ENCODE measurements at places on chromosomes 11 and 22.

GRCh38 chr22:38122616-38123015, 12.1 kb upstream of the BAIAP2L2 start:
- DNase-seq: no peak

DNA sequence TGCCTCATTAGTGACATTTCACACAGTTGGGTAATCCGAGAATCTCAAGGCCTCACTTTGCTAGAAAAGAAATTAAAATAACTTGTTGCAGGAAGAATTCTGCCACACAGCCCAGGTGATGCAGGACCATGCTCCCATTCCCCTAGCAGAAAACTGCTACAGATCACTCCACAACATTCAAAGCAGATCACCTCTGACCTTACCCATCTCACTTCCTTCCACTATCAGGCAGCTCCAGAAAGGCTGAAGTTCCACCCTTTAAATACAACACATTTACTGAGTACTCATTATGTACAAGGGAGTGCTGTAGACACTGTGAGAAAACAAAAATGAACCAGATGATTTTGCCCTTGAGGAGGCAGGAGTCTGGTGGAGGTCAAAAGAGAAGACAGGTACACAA, 231.0 kb downstream of the TTC28 start:
- no peak for DNase-seq

- peak; percentile 24 for DNase-seq
Measured at GRCh38 chr11:44775366-44775984, 48.7 kb downstream of the TSPAN18 start.

GRCh38 chr11:2752923-2753322, 53.1 kb upstream of the KCNQ1OT1 start:
- DNase-seq: no peak

GRCh38 chr11:14070896-14071295, 108.4 kb downstream of the SPON1 start:
- DNase-seq: no peak

All from stimulated activated effector memory CD8-positive, alpha-beta T cell treated with anti-CD3 and anti-CD28 coated beads, Interleukin-12 subunit alpha, Interleukin-12 subunit beta, amount 100 ng/mL, for 72 hours (primary cell).